ENCODE measurements at places on chromosomes 12 and 14.

DNA sequence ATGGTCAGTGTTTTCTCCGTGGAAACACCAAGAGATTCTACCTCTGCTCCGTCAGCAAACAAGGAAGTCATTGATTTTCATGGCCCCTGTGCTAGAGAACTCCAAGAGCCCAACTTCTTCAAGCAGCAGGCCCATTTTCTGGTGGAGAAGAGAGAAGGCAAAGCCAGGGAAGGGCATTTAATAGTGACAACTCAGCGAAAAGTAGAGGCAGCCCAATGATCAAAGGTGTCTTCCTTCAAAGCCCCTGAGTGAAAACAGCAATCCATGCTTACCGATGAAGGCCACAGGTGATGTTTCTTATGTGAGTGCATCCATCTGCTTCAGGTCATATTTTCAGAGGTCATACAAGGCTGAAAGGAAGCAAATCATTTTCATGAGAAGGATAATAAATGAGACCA, 77.3 kb downstream of the VCPKMT start:
- no peak for DNase-seq

DNA sequence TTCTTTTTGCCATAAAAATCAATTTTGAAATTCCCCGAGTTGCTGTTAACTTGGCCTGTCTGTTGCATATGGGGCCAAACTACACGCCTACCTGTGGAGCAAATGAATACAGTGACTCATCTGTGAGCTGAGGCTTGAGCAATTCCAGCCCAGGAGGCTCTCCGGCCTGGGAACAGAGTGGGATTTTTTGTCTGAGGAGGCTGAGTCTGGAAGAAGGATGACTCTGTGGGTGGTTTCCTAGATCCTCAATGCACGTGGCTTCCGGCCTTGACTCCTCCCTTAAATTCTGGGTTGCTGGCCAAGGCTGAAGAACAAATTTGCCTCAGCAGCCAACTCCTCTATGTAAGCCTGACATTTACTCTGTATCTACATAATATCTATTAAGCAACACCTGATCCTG, 124.1 kb downstream of the SSPN start:
- no peak for DNase-seq

DNA sequence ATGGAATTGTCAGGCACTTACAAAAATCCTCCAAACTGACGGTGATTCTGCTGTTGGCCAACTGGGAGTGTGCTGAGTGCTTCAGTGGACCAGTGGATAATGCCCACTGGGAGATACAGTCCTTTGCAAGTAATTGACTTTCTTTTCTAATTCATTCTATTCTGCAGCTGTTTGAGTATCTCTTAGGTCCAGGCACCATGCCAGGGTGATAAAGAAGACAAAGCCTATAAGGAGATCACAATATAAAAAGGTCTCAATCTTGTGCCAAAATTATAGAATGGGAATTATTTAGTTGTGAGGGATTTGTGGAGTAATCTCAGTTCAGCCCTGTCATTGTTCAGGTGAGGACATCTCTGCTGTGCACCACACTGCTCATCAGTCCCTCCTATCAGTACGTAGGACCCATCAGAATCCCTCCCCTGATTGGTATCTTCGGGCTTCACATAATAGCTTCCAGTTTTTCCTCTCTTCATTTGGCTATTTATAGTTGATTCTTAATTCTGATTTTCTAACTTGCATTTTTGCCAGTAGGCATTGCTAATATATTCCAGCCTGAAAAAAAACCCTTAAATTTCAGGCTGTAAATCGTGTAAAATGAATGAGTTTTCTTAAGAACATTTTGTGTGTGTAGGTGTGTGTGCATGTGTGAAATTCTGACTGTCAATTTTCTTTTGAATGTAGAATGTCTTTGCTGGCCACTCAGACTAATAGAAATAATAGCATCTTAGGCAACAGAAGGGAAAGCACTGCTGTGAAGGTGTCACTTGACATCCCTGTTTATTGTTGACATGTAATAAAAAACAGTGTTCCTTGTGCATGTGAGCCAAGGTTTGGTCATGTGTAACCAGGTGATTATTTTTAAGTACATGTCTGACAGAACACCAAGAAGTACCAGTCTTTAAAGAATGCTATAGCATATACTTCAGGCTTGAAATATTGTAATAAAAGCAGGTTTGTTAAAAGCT, 457.6 kb upstream of the RGS6 start:
- DNase-seq = no peak

GRCh38 chr12:16564675-16565074, 41.3 kb downstream of the LMO3 start:
- DNase-seq = no peak

GRCh38 chr12:128268379-128268995, 1.5 kb downstream of the TMEM132C start:
- no peak for DNase-seq

GRCh38 chr14:85531141-85531586, 1.2 kb downstream of the FLRT2 start:
- no peak for DNase-seq
